ENCODE measurements at places on chromosomes 16 and 17.

GRCh38 chr17:32261936-32262510 is 3.6 kb upstream of the RHBDL3 start:
- DNase-seq, result no peak

- DNase-seq, result no peak
Measured at GRCh38 chr16:56190048-56190676, 1.1 kb upstream of the GNAO1 start.

DNA sequence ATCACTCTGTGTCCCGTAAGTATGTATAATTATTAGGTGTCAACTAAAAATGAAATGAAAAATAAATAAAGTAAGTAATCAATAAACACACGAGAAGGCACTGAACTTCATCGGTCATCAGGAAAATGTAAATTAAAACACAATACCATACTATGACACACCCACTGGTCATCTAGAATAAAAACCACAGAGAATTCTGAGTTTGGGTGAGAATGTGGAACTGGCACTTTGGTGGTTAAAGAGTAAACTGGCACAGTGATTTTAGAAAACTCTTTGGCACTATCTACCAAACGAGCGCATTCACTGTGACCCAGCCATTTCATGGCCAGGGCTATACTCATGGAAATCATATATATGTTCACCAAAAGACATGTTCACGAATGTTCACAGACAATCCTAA is 98.2 kb downstream of the HS3ST3A1 start:
- DNase-seq, result no peak

GRCh38 chr17:59435238-59435637 is 103.8 kb downstream of the YPEL2 start:
- peak; percentile 37 for DNase-seq

DNA sequence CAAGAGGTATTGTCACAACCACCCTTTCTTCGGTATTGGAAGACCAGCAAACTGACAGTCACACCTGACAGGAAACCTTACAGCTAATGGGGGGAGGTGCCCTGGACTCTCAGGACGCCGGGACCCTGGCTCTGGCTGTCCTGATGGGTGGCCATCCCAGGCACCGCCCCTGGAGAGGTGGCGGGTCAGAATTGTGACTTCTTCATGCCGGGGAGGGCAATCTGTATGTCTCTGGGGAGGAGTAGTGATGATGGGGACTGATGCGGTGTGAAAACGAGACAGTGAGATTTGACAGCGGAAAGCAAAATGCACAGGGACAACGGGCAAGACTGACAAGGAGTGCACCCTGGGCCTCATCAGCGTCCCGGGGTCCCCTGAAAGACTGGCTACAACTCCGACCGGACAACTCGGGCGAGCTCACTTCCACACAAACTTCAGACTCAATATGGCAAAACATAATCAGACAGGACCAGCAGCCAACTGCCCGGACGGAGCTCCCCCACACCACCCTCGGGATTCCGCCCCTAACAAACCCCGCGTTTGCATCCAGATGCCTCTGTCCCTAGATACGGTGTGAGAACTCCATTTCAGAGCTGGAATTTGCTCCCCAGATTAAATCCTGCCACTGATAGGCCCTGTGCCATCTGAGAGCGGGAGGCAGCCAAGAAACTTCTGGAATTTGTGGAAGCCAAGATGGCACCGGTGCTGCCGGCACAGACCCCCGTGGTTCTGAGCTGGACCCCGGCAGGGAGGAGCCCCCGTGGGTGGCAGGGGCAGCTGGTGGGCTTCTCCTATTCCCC is 83.6 kb upstream of the CREBBP start:
- no peak for DNase-seq

DNA sequence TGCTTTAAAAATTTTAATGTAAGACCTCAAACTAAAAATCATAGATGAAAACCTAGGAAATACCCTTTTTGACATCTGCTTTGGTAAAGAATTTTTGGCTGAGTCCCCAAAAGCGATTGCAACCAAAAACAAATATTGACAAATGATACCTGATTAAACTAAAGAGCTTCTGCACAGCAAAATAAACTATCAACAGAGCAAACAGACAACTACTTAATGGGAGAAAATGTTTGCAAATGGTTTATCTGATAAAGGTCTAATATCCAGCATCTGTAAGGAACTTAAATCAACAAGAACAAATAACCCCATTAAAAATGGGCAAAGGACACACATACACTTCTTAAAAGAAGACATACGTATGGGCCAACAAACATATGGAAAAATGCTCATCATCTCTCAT is 242.5 kb downstream of the BCAS3 start:
- no peak for DNase-seq

DNA sequence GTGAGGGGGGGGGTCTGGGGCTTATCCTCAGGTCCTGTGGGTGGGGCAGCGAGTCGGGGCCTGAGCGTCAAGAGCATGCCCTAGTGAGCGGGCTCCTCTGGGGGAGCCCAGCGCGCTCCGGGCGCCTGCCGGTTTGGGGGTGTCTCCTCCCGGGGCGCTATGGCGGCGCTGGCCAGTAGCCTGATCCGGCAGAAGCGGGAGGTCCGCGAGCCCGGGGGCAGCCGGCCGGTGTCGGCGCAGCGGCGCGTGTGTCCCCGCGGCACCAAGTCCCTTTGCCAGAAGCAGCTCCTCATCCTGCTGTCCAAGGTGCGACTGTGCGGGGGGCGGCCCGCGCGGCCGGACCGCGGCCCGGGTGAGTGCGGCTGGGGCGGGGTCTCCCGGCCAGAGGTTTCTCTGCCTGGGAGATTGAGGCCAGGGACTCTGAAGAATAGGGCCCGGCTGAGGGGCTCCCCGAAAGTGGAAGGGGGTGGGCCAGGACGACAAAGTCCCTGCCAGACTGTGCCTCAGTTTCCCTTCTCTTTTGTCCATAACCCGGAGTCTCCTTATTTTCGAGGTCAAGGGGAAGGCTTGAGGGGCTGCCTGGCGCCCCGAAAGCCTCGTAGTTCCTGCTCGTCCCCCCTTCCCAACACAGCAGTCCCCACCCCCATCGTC is at the start of gene FGF11:
TSS of gene FGF11 (plus strand) at position 51 of the 651 bp plus-strand sequence. CDS start at position 160, 109 bp downstream.
- DNase-seq, result no peak

DNA sequence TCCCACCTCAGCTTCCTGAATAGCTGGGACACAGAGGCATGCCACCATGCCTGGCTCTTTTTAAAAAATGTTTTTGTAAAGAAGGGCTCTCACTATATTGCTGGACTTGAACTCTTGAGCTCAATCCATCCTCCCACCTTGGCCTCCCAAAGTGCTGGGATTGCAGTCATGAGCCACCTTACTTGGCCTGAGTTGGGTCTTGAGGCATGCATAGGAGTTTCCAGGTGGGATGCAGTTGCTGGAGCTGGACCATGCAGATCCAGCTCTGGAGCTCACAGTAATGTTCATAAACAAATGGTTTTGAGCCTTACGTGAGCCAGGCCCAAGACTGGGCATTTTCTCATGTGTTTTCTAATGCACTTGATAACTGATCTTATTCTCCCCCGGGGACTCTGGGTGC is 22.9 kb downstream of the RBFOX3 start:
- no peak for DNase-seq

- peak; percentile 20 for DNase-seq
Measured at GRCh38 chr17:353213-353837, 718 bp upstream of the RPH3AL start.

DNA sequence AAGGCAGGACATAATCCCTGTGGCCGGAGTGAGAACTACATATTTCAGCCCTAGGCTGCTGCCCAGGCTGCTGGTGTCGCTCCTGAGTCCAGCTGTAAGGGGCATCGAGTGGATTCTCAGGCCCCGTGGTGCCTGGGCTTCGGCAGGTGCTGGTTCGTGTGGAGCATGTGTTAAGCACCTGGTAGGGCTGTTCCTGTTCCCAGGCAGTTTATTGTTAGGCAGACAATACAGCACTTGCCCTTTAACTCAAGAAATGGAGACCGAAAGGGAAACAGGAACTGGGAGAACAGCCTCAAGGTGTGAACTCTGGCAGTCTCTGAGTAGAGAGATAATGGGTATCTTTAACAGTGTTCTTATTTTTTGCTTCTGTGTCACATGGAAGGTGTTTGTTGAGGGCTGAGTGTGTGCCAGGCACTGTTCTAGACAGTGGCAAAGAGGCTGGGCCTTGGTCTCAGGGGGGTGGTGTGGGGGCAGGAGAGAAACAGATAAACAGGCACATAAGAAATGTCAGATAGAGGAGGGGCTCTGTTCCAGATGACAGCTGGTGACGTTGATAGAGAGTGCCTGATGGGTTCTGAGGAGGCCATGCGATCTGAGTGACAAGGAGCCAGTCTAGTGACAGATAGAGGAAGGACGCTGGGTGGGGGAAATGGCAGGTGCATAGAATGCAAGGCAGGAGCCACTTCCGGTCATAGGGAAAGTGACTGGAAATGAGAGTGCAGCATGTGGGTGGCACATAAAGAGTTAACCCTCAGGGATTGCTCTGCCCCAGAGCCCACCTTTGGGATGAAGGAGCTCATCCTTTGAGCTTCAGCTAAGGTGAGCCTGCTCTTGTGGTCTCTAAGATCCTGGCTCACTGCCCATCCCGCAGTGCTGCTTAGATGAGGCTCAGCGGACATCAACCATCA is 33.8 kb downstream of the EPN2 start:
- no peak for DNase-seq

- no peak for DNase-seq
Measured at GRCh38 chr16:88883117-88883895, 16.8 kb upstream of the PABPN1L start.

GRCh38 chr17:34435182-34435928 is 72.3 kb upstream of the CCL1 start:
- DNase-seq, result no peak

DNA sequence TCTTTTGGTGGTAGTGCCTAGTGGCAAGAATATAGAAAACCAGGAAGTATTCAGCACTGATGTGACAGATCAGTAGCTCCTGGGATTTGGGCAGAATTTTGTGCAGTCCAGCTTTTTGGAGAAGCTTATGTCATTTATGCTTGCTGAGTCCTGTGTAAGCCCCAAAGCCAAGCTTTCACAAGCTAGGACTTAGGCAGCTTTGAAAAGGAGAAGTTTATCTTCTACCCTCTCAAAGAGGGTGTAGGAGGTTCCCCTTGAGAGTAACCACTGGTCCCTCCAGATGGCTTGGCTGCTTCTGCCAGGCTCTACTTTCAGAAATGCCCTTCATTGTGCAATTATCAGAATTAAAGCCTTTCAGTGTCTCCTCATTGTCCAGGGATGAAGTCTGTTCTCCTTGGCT is 78.8 kb downstream of the CES1 start:
- no peak for DNase-seq

DNA sequence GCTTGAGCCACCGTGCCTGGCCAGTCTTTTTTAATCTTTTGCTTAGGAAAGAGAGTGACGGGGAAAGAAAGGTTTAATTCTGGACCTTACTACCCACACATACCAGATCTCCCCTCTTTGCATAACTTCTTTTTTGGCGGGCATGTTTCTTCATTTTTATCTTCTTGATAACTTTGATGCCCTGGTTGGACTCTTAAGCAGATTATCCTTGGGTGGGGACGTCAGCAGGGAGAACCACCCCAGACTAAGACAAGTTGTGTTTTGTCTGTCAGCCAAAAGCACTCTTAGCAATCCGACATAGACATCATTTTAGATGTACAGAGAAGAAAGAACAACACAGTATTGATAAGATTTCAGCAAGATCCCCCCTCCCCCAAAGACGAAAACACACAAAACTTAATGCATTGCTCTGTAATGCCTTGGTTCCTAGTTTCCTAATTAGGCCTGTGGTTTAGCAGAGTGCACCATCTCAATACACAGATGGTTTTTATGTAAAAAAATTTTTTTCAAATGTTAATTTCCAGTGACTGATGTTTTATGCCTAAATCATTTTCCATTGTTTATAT is 99.9 kb downstream of the MSI2 start:
- no peak for DNase-seq

DNA sequence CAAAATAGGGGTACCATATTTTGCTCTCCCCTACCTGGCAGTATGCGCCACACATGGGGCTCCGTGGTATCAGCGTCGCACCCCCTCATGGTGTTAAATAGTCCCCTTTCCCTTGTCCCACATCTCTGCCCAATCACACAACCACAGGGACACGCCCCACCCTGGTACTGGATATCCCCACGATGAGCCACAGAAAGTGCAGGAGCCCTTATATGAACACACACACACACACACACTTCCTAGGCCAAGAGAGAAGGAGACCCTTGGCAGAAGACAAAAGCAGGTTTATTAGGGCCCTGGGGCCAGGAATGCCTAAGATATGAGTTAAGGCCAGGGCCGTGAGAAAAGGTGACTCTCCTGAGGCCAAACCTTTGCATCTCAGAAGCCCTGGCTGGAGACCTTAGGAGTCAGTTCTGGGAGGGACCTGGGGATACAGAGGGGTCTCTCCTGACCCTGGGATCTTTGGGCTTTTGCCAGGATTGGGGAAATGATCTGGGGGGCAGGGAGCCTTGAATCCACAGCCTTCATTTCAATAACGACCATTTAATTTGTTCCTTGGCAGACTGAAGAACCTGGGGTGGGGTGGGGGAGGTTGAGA is 11.6 kb downstream of the COPZ2 start:
- DNase-seq, result peak; percentile 25

DNA sequence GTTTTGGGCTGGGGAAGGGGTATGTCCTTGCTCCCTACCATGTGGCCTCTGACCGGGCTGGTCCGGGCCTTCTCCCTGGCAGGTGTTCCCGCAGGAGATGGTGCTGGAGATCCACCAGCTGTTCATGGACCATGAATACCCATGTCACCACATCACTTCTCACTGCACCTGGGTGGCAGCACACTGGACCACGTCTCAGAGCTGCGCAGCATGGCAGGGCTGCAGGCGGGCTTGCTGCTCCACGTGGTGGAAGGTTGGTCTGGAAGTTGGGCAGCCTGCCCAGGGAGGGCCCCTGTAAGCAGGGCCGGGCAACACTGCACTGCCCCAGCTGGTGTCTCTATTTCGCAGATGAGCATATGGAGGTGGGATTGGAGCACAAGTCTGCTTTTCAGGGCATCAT is 169.5 kb upstream of the ZNF267 start:
- DNase-seq, result no peak

- no peak for DNase-seq
Measured at GRCh38 chr16:89981414-89981813, 32.9 kb downstream of the DEF8 start.

- DNase-seq, result no peak
Measured at GRCh38 chr16:23564575-23565363, 7.2 kb downstream of the UBFD1 start.

DNA sequence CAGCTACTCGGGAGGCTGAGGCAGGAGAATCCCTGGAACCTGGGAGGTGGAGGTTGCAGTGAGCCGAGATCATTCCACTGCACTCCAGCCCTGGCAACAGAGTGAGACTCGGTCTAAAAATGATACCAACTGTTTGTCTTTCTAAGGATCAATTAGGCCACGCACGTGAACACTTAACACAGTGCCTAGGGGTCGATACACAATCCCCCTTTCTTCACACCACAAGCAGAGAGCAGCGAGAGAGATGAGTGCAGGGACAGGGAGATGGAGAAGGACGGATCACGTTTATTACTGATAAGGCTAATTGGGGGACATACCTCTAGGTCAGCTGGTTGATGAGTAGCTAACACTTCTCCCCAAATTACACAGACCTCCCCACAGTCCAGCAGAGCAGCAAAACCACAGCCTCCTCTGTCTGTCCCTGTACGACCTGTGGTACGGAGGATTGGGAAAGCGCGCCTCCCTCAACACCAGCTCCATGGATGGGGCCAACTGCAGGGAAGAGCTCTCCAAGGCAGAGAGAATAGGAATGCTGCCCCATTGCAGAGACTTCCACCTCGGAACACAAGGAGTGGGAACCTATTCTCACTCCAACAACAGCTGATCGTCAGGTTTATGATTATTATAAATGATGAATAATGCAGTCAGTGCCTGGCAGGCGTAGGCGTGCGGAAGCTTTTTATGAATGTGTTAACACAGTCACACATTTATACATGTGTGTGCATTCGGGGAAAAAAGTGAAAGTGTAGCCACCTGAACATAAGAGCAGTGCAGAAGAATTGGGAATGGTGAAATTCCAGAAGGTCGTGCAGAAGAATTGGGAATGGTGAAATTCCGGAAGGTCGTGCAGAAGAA is 155.1 kb downstream of the C16orf95 start:
- DNase-seq, result no peak

GRCh38 chr17:20121359-20122253 is 112.4 kb downstream of the SPECC1 start:
- DNase-seq, result peak; percentile 50

Data from astrocyte of the spinal cord (primary cell).